ENCODE measurements at places on chromosomes 12 and 14.

GRCh38 chr14:68981539-68981976 is 2.5 kb upstream of the ACTN1 start:
- DNase-seq = no peak

DNA sequence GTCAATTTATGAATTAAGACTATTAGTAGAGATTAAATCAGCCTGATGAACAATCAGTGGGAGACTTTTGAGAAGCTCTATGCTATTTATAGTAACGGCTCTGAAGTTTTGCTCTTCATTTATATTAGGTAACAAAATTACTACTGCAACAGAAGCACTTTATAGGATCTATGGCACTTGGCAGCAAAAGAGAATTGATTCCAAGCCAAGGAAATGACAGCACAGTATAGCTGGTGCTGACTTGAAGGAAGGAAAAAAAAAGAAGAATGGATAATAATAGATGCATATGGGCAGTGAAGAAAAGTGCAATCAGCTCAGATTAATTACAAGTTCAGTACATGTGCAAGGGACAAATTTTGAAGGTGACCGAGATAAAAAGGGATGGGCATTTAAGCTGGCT is 228.2 kb upstream of the PPFIA2 start:
- DNase-seq = no peak

DNA sequence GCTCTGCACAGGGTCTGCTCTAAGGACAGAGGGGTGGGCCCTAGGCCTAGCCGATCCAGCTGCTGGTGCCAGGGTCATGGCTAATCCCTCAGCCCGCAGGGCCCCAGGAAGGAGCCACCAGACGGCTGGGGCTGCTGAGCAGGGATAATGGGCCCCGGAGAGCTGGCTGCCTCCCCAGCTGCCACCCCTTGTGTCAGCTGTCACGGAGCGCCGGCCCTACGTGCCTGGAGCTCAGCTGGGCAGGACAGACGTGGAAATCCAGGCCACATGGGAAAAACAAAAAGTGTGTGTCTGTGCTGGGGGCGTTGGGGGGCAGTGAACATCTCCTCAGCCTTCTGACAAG is 36.2 kb downstream of the CHGA start:
- no peak for DNase-seq

DNA sequence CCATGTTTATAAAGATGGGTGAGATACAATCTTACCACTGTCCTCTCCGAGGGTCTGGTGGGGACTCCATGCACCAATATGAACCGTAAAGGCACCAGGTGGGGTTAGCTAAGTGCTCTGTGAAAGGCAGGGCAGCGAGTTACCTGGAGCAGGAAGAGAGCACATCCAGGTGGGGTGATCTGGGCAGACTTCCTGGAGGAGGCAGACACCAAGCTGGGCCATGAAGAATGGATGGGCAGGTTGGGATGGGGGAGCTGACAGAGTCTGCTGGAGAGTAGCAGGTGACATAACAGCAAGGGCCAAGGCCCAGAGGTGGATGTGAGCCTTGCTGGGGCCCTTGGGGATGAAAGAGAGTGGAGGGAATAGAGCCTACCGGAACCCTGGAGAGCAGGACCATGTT is 45.9 kb downstream of the RIN3 start:
- DNase-seq = no peak

- no peak for DNase-seq
Observed at GRCh38 chr12:117521346-117521745, 159.9 kb upstream of the NOS1 start.

GRCh38 chr12:64528616-64529015 is 76.7 kb downstream of the TBK1 start:
- no peak for DNase-seq

DNA sequence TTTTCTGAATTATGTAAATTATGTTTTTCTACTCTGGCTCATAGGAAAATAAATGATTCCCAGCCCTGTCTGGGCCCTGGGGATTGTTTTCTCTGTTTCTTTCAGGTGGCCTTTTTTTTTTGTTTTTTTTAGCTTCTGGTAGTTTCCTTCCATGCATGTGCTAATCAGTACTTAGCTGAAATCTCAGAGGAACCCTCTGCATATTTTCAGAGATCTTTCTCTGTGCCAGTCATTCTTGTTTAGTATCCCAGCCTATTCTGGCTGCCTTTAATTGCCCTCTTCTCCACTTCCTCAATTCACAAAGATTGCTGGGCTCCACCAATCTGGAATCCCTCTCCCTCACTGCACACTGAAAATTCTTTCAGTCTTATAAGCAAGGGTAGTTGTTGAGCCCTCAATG is 46.9 kb downstream of the CNOT2 start:
- DNase-seq = no peak

GRCh38 chr14:96658611-96659010 is 138.6 kb upstream of the VRK1 start:
- DNase-seq = no peak

GRCh38 chr12:108734200-108734906 is 3.0 kb upstream of the CORO1C start:
- DNase-seq = no peak

- DNase-seq = no peak
Observed at GRCh38 chr12:1657688-1658087, 28.7 kb downstream of the WNT5B start.

- DNase-seq = no peak
Observed at GRCh38 chr14:46573498-46573897, 78.1 kb downstream of the RPL10L start.
